Fibroblast of upper back skin (primary cell): ENCODE measurements at places on chromosomes 6 and 20.

DNA sequence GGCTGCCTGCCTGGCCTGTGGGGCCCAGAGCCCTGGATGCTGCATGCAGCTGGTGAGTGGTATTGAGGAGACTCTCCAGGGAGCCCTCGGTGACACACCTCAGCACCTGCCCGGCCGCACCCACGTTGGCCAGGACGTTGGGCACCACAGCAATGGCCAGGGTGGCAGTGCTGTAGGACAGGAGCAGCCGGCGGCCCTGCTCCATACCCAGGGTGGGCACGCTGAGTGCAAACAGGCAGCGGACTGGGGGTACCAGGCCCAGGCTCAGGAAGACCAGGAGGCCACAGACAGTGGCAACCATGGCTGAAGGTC, 4.7 kb downstream of the OCSTAMP start:
- no peak for DNase-seq

GRCh38 chr6:45000833-45001232, 327.3 kb upstream of the RUNX2 start:
- no peak for DNase-seq

DNA sequence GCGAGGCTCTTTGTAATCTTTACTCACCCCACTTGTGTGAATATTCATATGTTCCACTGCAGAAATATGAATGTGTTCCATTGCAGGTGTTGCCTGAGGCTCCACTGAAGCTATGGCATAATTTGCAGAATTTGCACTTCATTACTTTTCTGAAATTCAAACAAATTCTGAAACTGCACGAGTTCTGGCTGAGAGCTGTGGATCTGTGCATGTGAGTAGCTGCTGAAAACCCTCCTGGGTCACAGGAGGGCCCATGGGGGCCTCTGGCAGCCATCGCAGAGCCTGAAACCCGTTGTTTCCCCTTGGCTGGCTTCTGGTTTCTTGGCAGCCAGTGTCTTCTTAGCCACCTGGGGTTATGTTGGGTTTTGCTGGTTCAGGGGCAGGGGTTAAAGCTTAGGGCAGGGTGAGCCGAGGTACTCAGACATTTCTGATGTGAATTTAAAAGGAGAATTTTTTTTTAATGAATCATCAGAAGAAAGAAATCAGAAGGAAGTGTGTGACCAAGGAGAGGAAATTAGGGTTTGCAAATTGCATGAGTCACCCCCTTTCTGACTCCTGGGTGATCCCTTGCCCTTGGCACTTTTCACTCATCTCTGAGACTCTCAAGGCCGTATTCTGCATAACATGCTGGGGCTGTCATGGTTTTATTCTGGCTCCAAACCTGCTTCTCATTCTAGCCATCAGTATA, 40.6 kb downstream of the TOX2 start:
- DNase-seq = peak; percentile 97

- no peak for DNase-seq
These were observed 159.9 kb downstream of the ASCC3 start for GRCh38 chr6:100721256-100721655.

- DNase-seq = no peak
These were observed 71.0 kb downstream of the PREP start for GRCh38 chr6:105331927-105332326.
